ENCODE measurements at places on chromosomes 3 and 15.
A peak's percentile ranks its signal among the peaks of the same experiment; 100 is the strongest.

DNA sequence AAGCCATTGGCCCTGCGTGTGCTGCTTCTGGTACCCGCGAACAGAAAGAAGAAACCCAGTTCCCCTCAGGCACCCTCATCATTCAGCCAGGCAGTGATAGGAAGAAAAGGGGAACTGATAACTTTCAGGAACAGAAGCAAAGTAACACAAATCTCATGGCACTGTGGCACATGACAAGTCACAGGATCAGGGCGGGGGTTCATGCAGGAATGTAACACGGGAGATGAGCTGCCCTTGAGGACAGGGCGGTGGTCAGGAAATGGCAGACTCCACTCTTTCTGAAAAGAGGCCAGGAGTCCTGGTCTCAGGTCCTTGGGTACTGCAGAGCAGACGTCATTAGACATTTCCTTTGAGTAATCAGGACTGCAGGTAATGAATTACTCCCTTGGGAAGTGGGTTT, 95.5 kb downstream of the CCNL1 start:
- no peak for DNase-seq

- no peak for DNase-seq
Observed at GRCh38 chr15:56468401-56468800, 3.5 kb upstream of the MNS1 start.

GRCh38 chr3:37279856-37280255, 105.5 kb upstream of the LRRFIP2 start:
- DNase-seq, result no peak

DNA sequence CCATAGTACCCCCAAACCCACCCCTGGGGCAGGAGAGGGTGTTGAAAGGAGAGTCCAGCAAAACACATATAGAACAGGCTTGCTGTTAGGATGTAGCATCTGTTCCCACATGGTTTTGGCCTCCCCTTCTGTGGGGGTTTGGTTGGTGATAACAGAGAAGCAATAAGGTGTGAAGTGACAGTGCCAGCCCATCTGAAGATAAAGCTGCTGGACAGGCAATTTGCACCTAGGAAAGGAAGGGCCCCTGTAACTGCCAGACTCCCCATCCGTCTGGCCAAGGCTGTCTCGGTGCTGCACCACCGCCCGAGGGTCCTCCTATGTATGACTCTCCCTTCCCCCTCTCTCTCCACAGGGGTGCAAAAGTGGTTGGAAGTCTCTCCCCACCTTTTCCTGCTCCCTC, 94.5 kb upstream of the OXTR start:
- no peak for DNase-seq

DNA sequence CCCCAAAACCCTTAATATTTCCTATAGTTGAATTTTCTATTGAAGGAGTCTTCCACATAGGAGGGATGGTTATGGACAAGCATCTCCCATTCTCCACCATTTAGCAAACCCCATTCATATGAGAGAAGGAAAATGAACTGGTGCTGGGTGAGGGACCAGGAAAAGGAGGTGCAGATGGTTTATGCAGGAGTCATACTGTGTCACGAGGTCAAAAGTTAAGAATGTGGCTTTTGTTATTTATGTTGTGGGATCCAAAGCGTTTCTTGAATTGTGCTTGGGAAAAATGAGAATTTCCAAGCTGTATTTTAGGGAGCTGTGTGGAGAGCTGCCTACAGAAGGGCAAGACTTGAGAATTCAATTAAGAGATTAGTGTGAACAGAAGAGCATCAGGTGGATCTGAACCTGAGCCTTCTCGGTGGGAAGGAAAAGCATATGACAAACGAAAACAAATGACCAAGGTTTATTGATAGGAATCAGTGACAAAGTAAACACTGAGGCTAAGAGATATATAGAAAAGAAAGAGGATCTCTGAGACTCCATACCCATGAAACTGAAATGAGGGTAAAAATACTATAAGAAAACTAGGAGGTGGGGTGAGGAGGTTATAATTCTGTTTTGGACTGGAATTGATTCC, 473.3 kb upstream of the NR2F2 start:
- no peak for DNase-seq

- DNase-seq, result no peak
Observed at GRCh38 chr3:54755756-54756155, 172.1 kb downstream of the LRTM1 start.

DNA sequence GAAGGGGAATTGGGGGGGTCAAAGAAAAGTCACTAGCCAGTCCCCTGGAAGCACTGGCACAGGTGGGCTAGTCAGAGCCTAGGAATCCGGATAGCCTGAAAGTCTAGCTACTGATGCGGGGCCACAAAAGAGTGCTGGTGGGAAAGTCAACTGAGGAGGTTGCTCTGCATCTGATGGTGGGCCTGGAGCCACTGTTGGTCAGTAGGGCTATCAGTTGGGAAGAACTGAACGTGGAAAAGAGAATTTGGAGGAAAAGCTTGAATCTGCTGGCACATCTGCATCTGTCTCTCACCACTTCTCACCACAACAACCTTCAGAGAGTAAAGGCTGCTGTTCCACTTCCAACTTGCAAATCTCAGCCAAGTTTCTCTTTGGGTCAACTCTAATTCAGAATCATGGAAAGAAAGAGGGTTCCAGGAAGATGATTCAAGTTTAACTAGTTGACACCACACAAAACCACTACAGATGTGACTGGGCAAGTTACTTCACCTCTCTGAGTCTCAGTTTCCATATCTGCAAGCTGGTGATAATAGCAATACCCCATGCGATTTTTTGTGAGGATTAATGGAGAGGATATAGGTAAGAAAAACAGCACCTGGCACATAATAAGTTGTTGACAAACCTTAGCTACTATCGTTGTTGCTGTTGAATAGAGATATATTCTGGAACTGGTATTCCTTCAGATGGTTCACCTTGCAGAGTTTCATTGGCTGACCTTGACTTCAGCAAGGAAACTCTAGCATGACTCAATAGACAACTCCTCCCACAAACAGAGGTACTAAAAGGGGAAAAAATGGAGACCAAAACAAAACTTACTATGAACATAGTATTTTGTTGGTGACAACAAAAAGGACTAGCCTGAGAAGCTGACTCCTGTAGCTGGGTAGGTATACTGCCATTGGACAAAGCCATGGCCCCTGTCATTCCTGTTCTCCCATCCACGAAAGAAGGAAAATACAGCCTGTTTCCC, 280.2 kb upstream of the STT3B start:
- DNase-seq, result no peak

DNA sequence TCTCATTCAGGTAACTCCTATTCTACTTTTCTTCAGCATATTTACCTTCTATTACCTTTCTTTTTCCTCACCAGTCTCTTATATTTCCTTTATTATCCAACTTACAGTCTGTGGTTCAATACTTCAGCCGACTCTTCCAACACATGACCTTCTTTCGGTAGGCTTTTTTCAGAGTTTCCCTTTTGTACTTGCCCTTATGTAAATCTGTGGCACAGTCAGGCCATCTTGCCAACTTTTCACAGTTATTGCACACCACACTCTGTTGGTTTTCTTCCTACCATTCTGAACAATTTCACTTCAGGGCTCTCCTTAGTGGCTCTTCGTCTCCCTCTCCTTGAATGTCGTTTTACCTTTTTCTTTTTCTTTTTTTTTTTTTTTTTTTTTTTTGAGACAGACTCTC, 427.8 kb downstream of the LPP start:
- DNase-seq, result no peak

DNA sequence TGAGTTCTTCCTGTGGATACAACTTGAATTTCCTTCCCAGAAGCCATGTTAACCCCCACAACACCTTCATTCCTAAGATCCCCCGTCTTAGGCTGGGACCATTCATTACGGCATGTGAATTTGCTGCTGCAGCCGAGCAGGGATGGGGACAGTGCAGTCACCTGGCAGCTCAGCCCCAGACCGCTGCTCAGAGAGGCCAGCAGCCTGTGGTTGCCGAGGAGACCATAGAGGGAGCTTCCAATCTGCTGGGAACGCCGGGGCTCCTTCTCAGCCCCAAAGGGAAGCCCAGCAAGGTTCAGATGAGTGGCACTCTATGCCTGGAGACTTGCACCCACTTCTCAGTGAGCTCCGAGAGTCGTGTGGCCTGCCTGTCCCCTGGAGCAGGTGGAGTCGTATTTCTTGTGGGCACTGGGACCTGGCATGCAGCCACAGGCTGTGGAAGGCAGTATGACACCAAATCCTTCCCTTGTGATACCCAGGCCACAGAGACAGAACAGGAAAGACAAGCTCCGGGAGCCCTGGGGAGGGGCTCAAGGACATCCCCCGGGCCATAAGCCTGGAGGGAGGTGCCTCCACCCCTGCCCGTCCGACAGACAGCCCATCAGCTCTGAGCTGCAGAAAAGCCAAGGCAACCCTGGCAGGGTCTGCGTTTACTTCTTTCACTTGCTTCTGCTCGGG, 167.3 kb downstream of the FAM43A start:
- no peak for DNase-seq

DNA sequence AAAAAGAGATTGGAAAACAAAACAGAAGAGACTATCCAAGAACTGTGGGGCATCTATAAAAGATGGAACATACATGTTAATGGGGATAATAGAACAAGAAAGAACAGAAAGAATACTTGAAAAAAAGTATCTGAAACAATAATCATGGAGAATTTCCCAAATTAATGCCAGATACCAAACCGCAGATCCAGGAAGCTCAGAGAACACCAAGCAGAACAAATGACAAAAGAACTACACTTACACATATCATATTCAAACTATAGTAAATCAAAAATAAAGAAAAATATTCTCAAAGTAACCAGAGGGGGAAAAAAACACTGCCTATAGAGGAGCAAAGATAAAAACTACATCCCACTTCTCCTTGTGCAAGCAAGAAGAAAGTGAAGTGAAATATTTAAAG, 40.0 kb downstream of the CLASP2 start:
- no peak for DNase-seq

- DNase-seq, result no peak
Observed at GRCh38 chr3:184559336-184559735, 2.2 kb upstream of the EPHB3 start.

DNA sequence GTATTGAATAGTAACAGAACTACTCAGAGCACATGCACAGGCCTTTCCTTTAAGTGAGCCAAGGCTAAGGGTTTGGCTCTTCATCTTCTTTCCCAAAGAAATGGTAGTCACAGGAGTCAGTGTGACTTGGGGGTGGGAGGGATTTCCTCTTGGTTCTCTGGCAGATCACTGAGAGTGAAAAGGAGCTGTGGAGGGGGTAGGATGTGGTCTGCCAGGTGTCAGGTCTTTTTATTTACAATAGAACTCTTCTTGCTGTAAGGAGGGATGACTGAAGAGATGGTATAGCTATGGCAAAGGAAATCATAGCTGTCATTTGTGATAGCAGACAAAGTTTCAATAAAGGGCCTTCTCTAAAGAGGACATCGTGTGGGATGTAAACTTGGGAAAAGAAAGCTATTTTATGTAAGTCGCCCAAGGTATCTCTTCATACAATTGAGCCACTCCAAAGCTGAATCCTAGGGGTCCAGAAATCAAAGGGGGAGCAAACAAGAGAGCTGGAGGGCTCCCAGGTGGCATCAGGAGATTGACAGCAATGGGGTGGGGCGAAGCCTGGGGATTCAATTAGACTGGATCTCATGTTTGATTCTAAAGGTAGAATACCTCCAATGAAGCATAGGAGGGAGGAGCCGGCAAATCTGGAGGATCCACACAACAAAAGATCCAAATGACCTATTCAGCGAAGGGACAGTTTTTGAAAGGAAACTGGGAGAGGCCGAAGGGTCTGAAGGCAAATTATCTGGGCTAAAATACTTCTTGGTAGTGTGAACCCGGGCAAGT, 20.0 kb upstream of the CHD2 start:
- no peak for DNase-seq

- no peak for DNase-seq
Observed at GRCh38 chr3:122799322-122799721, 4.5 kb downstream of the SLC49A4 start.

GRCh38 chr15:79282371-79283251, at the start of gene ANKRD34C:
Gene ANKRD34C (plus strand): TSS chr15:79282722. CDS start chr15:79293285, 10,563 bp downstream.
- no peak for DNase-seq

GRCh38 chr3:161175506-161175905, 45.6 kb upstream of the NMD3 start:
- no peak for DNase-seq

DNA sequence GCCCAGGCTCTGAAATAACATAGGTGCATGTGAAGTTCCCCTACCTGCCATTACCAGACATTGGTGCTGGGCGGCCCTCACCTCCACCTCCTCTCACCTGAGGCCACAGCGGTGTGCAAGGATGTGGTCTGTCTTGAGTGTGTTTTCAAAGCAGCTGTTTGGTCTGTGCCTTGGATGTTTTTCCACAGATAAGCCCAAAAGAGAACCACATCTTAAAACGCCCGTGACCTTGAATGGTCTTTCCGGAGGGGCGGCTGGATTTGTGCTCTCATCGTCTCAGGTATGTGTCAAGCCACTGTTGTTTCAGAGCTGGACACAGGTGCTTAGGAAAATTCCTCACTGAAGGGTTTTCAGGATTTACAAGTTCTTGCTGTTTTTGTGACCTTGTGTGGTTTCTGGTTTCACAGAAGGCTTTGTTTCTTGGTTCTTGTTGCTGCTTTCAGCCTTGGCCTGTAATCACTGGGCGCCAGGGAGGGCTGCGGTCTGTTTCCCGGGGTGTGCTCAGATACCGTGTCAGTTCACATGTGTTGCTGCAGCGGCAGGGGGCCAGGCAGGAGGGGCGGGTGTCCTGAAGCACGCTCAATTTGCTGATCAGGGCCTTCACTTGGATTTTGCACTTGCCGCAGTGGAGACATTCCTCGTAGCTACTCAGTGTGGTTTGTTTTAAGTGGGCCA, 128.4 kb downstream of the IGF1R start:
- no peak for DNase-seq

GRCh38 chr3:191528589-191528988, 67.6 kb downstream of the PYDC2 start:
- DNase-seq, result no peak

DNA sequence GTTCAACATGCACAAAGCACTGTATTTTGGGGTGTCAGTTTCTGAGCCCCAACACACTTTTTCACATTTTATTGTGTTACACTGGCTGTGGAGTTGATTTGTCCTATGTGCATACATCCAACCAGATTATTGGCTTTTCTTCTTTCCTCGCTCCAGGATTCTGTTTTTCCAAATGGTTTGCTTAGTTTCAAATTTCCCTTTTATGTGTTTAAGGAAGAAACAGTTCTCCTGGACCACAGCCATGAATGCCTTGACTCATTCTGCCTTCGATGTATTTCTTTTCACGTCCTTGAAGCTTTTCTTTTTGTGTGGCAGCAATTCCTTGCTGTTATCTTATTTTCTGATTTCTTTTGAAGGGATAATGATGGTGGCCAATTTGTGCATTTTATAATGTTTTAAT, 53.8 kb downstream of the CACNA2D3 start:
- DNase-seq, result no peak

DNA sequence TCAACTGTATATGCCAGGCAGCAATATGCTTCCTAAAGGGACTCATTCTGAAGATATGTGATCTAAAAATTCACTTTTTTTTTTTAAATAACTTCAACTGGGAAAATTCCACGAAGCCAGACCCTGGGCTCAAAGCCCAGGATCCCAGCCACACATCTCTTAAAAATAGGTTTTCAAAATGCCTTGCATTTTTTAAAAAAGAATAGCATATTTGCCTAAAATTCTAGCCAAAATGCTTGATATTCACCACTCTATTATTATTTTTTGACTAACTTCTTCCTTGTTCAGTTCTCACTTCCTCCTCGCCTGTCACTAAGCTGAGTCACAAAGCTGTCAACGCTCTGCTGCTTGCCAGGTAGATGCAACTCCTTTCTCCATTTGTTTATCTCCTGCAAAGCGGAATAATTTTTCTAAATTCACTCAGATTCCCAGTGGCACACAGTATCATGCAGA, 28.0 kb upstream of the VGLL4 start:
- peak; percentile 29 for DNase-seq

GRCh38 chr15:100703671-100704070, 101.3 kb downstream of the ASB7 start:
- no peak for DNase-seq

- DNase-seq, result no peak
Observed at GRCh38 chr15:75732809-75733451, 20.3 kb upstream of the CSPG4 start.

- DNase-seq, result no peak
Observed at GRCh38 chr3:182913889-182914288, 66.4 kb downstream of the DCUN1D1 start.

All from AG04449 (cell line).